ENCODE measurements at places on chromosomes 13 and 19.

GRCh38 chr13:108943842-108944241, 314.4 kb downstream of the MYO16 start:
- no peak for DNase-seq

- no peak for DNase-seq
Observed at GRCh38 chr13:109989686-109990085, 203.3 kb upstream of the IRS2 start.

DNA sequence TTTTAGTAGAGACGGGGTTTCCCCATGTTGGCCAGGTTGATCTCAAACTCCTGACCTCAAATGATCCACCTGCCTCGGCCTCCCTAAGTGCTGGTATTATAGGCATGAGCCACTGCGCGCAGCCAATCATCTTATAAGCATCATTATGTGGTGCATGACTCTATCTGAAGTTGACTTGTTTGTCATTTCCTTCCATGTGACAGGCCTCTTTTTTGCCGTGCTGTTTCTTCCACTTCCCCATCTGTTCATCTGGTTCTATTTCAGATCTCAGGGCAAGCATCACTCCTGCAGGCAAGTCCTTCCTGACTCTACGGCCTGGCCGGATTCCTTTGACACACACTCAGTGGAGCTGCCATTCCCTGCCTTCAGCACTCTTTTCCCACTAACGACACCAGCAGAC, 15.2 kb downstream of the COL5A3 start:
- DNase-seq = no peak

DNA sequence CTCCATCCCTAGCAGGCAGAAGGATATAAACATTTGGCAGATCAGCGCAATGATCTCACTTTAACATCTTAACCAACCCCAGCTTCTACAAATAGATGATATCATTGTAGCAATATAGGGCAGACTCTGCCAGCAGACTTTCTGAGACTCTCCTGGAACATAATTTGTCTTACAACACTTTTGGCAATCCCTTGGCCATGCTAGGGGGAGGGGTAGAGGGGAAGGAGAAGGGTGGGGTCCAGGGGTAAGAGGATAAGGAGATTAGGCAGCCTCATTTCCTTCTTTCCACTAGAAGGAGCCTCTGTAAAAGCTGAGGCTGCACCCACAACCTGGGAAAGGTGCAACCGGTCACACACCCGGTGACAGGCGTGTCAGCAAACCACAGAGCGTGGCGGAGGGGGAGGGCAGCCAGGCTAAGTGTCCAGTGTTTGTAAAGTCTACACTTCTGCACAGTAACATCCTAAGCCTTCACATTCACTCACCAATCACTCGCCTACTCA, 8.7 kb upstream of the UBAC2 start:
- no peak for DNase-seq

DNA sequence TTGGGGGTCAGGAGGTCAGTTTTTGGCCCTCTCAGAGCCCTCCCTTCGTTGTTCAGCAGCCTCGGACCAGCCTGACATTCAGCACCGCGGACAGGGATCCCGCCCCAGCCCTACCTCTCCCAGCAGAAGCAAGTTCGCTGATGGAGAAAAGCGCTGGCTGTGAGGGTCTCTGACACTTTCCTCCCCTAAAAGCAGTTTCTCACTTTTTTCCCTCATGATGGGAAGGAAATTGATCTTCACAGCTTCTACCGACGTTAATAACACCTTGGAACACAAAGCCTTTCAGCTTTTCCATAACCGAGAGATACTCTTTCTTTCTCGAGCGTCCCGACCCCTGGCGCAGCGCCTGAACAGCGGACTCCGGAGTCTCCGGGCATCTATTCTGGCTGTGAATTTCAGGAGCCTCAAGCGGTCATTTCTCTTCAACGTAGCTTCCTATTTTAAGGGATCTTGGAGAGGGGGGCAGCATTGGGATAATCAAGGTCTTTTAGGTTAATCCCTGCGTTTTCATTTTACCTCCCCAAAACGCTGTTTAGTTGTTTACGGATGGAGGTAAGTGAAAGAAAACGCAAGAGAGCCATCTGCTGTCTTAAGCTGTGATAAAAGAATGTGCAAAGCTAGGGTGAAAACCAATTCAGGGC, 467.2 kb downstream of the ITGBL1 start:
- no peak for DNase-seq

DNA sequence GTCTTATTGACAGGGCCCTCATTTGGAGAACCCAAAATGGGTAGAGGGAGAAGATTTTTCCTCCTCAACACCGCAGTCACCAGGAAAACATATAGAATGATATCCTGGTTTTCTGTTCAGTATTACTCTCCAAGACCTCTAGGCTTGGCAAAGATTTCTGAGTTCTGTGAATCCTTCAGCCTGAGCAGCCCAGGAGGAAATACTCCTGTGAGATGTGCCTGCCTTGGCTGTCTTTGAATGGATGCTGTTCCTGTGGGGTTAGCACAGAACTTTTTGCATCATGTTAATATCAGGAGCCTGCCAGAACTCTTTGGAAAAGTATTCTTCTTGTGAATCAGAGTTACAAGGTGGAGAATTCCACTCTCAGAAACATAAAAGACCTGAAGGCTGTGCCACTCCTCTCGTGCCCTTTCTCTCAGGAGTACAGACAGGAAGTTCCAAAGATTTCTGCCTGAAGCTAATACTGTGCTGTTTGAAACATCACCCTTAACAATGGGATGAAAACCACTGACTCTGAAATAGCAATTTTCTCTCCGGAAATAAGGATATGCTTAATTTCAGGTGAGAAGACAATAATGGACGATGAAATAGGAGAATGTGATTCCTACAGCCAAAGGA, 520.1 kb upstream of the NBEA start:
- DNase-seq = no peak

- DNase-seq = peak; percentile 65
Observed at GRCh38 chr19:49017666-49018351, 918 bp upstream of the LHB start.

GRCh38 chr19:47075941-47076340, 27.5 kb upstream of the TMEM160 start:
- DNase-seq = no peak

DNA sequence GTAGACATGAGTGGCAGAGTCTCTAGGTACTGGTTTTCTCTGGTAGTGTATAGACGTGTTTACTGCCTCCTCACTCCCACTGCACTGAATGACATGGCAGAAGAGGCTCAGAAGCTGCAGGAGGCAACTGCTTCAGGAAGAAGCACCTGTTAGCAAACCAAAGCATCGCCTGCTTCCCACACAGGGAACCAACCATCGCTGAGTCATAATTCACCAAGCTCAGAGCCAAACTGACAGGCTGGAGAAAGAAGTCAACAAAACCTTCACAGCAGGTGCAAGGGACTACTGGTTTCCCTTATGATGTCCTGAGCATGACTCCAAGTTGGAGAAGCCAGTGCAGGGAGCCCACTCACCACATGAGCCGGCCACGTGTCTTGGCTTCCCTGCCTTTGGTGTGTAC, 69.8 kb downstream of the KCTD12 start:
- no peak for DNase-seq

GRCh38 chr19:5132206-5132560, 163.3 kb downstream of the KDM4B start:
- DNase-seq = no peak

GRCh38 chr13:33676045-33676989, 141.6 kb upstream of the RFC3 start:
- DNase-seq = peak; percentile 8

DNA sequence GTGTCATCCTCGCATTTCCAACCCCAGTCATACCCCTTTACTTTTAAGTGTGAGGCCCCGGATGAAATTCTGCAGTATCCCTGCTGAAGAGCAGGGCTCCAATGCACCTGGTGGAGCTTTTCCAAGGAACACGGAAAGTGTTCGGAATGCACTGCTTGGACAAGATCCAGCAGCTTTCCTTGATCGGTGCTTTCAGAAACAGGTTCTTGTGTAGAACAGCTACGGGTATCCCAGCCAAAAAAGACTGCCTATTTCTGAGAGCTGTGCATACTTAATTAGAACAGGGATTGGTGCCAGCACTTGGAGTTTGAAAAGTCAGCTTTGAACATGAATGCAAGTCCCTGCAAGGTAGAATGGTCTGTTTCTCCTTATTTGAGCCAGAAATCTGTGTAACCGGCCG, 87.2 kb upstream of the C1QTNF9B start:
- DNase-seq = no peak

GRCh38 chr19:45104658-45105349, 11.8 kb downstream of the PPP1R37 start:
- DNase-seq = no peak

GRCh38 chr19:3644351-3645066, 17.9 kb upstream of the CACTIN start:
- DNase-seq = no peak

DNA sequence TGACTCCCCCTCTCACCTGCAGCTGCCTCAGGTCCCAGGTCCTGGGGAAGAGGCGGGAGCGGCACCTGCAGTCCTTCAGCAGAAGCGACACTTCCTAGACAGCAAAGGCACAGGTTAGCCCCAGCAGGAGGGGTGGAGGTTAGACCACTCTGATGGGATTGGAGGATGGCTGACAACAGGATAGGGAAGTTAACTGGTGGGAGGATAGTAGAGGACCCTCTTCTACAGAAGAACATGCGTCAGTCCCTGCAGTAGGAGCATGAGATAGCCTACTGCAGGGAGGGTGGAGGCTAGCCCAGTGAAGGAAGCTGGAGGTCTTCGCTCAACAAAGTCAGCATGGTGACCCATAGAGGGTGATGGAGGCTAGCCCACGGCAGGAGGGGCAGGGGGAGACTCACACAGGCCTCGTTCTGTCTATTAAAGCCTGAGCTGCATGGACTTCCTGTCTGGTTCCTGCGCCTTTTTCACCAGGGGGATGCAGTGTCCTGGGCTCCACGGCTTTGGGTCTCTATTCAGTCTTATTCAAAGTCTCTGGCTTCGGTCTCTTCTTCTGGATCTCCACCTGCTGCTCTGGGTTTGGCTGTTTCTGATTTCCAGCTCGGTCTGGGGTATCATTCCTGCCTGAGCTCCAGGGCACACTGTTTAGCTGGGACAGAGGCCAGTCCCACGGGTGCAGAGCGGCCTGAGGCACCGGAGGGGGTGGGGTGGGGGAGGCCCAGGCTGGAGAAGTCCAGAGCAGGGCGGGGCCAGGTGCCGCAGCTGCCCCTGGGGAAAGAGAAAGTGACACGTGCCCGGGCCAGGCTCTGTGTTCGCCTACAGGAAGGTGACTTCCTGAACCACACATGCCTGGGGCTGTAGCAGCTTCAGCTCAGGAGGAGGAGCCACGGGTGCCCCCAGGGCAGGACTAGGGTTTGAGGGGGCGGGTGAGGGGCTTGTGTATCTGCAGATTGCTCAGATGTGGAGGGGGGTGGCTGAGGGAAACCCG, 7.3 kb downstream of the IFNL3 start:
- peak; percentile 30 for DNase-seq

DNA sequence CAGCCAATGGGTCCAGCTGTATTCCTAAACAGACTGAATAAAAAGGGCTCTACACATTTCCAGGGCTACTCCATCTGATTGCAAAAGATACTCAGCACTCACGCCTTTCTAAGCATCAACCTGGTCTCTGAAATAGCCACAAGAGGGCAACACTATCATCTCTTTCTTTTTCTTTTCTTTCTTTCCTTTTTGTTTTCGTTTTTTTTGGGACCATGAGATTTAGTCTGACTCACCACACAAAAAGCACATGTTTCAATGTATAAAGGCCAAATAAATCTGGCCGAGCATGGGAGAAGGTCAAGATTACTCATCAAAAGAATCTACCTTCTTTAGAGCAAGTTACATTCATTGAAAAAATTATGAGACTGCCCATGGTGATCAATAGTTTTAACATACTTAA, 805.6 kb upstream of the ARGLU1 start:
- no peak for DNase-seq

GRCh38 chr19:48975947-48976847, 11.1 kb downstream of the FTL start:
- DNase-seq = peak; percentile 30
